Activated CD8-positive, alpha-beta memory T cell treated with anti-CD3 and anti-CD28 coated beads for 1 hour (primary cell): ENCODE measurements at places on chromosomes 7 and 10.

- no peak for DNase-seq
Observed at GRCh38 chr7:7522421-7522820, 13.3 kb downstream of the COL28A1 start.

DNA sequence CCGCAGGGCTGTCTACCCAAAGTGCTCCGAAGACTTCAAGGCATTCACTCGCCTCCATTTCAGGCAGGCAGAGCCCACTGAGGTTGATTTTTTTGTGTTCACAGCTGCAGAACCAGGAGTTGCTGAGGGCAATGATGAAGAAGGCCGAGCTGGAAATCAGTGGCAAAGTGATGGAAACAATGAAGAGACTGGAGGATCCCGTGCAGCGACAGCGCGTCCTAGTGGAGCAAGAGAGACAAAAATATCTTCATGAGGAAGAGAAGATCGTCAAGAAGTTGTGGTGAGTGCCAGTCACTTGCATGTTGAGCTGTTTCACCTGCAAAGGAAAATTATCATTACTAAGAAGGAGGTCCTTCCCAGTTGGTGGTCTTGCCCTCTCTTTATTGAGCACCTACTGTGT, 210.5 kb downstream of the ARHGAP21 start:
- DNase-seq: no peak

GRCh38 chr10:105734479-105734878, 1093.4 kb downstream of the SORCS3 start:
- DNase-seq: no peak

GRCh38 chr7:142569851-142570250, 179.4 kb upstream of the PRSS1 start:
- no peak for DNase-seq

DNA sequence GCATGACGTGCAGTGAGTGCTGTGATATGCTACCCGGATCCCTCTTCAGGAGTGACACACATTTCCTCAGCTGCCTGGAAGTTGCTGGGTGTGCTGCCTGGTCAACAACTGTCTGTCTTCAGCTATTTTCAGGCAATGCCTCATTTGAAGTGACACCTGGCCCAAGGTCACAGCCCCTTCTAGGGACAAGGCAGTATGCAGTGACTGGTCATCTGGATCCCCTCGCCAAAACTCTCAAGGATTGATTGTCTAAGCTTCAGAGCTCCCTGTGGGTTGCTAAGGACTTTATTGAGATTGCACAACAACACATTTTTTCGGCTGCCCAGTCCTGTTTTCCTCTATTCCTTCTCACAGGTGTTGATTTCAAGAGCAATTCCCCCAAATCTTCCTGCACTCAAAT, 108.8 kb downstream of the GNAI1 start:
- DNase-seq: no peak
